ENCODE measurements at places on chromosomes 1 and 21.

GRCh38 chr1:241553886-241554592 is 21.9 kb downstream of the KMO start:
- DNase-seq: no peak

DNA sequence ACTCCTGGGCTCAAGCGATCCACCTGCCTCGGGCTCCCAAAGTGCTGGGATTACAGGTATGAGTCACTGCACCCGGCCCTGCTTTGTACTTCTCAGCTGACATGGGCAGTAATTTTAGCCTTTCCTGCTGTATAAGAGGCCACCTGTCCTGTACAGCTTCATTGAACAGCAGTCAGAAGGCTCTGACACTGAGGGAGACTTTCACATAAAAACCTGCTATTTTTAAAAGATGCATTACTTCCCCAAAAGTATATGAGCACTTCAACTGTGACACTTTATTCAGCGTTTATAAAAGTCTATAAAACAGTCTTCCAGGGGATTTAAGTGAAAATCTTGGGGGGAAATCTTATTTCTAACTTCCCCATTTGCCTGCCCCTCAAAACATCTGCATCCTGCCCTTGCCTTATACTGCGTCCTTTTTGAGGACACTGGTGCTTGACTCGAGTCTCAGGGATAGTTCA is 17.6 kb downstream of the RNU5D-1 start:
- DNase-seq: no peak

DNA sequence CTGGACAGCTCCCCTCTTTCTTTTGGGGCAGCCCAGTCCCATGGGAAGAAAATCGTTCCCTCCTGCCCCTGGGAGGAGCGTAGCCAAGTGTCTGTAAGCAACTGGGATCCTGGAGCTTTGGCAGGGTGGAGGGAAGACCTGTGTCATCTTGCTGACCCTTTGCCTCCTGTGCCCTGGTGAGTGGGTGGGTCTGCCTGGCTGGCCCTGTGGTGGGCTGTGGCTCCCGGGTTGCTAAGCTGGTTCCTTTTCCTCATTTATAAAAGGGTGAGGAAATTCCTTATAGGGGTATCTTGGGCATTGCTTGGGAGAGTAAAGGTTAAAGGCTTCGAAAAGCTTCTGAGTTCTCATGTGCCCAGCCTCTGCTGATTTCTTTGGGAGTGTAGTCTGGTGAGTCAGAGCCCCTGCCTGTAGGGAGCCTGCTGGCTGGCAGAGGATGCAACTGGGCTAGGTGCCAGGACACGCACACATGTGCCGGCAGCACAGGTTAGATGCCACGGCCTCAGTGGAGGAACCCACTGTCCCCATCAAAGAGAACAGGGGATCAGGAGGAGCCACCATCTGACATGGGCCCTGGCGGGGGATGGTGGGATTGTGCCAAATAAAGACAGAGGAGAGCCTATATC is 85.2 kb downstream of the ARHGEF10L start:
- DNase-seq: peak; percentile 8

DNA sequence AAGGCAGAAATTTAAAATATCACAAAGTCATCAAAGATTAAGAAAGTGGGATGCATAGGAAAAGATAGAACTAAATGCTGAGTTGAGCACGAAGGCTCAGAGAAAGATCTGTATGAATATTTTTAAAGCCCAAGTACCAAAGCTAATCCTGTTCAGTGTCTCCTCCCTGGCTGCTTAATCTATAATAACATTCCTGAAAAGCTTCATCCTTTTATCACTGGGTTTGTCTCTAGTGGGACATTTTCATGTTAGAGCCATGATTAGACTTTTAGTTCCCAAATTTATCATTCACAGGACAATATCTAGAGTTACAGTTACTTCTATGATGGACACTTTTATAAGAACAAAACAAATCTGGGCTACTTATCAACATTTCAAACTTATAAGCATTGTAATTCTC is 38.6 kb downstream of the TNFSF18 start:
- no peak for DNase-seq

GRCh38 chr1:96741335-96741734 is 19.8 kb downstream of the PTBP2 start:
- DNase-seq: no peak

DNA sequence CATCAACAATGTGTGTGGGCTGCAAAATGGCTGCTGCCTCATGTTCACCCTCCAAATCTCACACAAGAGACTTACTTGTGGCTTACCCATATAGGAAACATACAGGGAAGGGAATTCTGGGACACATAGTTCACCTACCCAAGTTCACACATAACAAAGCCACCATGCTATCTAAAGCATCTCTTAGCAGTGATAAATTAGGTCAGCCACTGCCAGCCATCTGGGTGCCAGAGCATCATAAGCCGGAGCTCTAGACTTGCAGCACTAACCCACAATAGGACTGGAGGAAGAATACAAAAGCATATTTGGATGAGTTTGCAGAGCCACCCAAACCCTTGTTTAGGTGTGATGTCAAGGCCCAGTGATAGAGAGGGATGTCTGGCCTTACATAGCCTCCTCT is 321.7 kb downstream of the SEC16B start:
- no peak for DNase-seq

DNA sequence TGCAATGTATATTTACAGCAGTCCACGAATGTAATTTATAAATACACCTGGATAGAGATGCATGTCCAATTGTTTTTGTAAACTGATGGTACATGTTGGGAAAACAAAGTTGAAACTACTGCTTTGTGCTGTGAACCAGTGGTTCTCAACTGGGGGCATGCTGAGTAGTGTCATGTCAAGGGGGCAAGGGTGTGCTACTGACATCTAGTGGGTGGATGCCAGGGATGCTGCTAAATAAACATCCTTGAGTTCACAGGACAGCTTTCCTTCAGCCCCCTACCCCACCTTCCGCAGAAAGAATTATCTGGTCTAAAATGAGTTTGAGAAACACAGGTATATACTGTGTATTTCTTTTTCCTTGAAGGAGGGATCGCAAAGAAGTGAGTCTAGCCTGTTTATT is 95.9 kb downstream of the RASAL2 start:
- DNase-seq: peak; percentile 2

DNA sequence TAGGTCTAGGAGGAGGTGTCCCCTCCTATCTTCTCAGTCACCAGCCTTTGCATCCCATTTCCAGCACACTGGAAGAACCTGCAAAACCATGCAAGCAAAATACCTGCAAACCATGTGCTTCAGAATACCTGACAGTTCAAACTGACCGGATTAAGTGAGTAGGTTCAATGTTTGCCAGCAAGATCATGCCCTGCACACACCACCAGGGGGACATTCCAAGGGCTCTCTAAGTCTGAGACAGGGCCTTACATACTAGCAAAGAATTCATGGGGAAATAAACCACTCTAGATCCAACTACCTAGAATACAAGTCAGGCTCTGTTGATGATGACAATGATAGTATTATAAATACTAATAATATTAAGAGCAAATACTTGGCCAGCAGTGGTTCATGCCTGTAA is 27.6 kb downstream of the INPP5B start:
- no peak for DNase-seq

DNA sequence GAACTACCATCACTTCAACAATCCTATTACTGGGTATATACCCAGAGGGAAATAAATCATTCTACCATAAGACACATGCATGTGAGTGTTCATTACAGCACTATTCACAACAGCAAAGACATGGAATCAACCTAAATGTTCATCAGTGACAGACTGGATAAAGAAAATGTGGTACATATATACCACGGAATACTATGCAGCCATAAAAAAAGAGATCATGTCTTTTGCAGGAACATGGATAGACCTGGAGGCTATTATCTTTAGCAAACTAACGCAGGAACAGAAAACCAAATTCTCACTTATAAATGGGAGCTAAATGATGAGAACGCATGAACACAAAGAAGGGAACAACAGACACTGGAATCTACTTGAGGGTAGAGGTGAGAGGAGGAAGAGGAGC is 39.0 kb downstream of the KIAA0319L start:
- DNase-seq: no peak

GRCh38 chr1:203692565-203693470 is 66.2 kb downstream of the ATP2B4 start:
- no peak for DNase-seq
